Osteocyte (in vitro differentiated cells): ENCODE measurements at places on chromosomes 11 and 22. TPM values are rescaled to one million over a fixed set of nuclear protein-coding genes. Genes with fewer than 3 reads are reported as not detected.

GRCh38 chr11:19281041-19281440 lies 40.3 kb upstream of the E2F8 start:
- DNase-seq: no peak

GRCh38 chr22:50083462-50084079 lies 1.7 kb downstream of the MLC1 start:
- DNase-seq: no peak

DNA sequence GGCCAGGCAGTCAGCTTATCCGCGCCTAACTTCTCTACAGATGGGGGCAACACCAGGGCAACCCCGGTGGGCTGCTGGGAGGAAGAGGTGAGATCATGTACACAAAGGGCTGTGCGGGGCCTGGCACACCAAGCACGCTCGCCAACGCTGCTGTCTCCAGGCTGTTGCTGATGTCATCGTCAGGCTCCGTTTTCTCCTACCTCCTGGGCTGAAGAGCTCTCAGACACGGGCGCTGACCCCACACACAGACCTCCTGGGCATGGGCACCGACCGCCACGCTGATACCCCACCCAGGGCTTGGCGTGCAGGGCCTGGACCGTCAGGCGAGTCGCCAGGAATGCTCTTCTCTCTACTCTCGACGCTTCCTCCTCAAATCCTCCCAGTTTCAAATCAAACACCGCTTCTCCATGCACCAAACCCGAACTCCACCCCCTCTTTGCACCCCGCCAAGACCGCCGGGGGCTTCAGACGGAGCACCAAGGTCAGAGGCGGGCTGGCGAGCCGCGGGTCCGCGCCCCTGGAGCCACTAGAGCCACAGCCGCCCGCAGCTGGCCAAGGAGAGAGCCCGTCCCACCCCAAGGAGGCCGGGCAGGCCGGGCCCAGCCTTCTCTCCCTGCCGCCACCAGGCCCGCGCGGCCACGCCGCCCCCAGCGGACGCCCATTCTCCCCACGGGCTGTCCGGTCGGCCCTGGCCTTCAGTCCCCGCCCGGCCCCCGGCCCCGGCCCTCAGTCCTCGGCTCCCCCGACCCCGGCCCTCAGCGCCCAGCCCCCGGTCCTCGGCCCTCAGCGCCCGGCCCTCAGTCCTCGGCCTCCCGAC lies 772 bp downstream of the SBF1 start:
- no peak for DNase-seq

GRCh38 chr11:36985562-36985961 lies 387.5 kb upstream of the RAG2 start:
- DNase-seq: no peak

DNA sequence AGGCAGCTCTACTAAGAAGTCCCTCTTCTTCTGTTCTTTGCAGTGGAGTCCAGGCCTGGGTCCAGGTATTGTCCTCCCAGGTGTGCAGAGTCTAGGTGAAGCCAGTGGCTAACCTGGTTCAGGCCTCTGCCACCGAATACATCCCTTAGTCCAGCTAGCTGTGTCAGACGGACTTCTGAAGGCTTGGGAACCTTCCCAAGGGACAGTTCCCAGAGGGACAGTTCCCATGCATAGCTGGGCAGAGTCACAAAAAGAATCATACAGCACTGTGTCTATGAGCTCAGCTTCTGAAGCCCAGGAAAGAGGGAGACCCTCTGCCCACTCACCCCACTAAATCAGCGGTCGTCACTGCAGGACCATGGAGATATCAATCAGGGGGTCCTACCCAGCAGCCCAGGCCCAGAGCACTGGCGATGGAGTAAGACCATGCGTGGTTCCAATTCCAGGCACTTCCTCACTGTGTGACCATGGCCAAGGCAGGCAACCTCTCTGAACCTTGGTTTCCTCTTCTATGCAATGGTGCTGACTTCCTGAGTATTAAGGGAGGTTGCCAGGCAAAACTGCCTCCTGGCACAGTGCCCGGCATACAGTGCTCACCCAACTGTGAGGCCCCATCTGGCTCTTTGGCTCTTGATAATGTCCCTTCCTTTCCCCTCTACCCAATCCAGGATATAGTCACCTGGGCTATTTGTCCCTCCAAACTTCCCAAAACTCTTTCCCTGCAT lies 3.4 kb downstream of the MS4A10 start:
- no peak for DNase-seq

- DNase-seq: no peak
Observed at GRCh38 chr22:24076091-24076867, 65.2 kb downstream of the CABIN1 start.

DNA sequence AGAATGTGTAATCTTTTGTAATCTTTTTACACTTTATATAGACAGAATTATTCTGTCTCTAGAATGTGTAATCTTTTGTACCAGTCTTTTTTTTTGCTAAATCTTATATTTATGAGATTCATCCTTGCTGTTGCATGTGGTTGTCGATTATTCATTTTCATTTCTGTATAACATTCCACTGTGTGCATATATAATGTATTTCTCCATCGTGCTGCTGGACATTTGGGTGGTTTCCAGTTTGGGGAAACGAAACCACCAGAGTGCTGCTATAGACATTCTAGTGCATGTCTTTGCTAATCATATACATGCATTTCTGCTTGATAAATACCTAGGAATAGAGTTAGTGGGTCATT lies 146.5 kb downstream of the GRIK4 start:
- no peak for DNase-seq

GRCh38 chr11:35260342-35260985 lies 121.5 kb downstream of the CD44 start:
- DNase-seq: no peak

- DNase-seq: no peak
Observed at GRCh38 chr11:123374622-123374968, 55.5 kb upstream of the GRAMD1B start.

The EFCAB6 gene
- 1.4 and 1.5 TPM in 2 replicates for total RNA-seq

The OR52N5 gene
- not detected in 2 replicates for total RNA-seq

The PGA5 gene
- total RNA-seq: not detected in 2 replicates

The GPR83 gene
- not detected in 2 replicates for total RNA-seq

The CAPN5 gene
- 12.8 TPM in 2 replicates for total RNA-seq

The CDHR5 gene
- total RNA-seq: not detected in 2 replicates

The OR2D3 gene
- total RNA-seq: not detected in 2 replicates
